ENCODE measurements at places on chromosomes 11 and 22. TPM values are rescaled to one million over a fixed set of nuclear protein-coding genes. Genes with fewer than 3 reads are reported as not detected.

DNA sequence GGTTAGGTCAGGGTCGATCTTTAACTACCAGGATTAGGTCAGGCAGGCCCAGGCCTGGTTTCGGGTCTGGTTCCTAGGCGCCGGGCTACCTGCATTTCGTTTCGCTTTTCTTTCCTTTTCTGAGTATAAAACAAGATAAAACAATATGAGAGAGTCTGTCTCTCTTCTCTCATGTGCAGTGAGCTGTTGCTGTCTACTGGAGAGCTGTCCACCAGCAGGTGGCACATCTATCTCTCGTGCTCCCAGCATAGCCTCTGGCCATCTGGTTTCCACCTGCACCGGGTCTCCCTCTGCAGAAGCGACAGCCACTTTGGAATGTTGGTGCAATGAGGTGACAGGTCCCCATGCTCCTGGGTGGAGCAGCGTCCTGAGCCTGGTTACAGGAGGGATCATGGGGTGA is 27.6 kb downstream of the RIBC2 start:
- peak; percentile 61 for DNase-seq
- no peaks in the 10 kb centered on the region for H3K4me1 ChIP-seq
- H3K27me3 ChIP-seq: no peaks in the 10 kb centered on the region

DNA sequence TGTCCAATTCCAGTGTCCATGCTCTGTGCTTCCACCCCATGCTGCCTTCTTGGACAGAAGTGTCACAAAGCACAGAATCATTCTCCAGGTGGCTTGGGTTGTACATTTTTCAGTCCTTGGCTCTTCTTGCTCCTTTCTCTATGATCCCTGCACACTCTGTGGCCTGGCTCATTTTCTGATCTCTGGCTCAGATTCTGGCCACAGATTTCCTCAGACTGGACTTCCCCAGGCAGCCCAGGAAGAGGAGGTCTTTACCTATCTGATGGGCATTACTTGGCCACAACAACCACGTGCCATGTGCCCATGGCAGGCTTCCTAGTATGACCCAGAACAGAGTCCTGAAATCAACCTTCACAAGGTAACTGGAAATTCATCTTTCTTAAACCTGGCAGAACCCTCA is 27.2 kb downstream of the SYTL2 start:
- no peak overlapping the region for H3K4me3 ChIP-seq
- no peaks in the 10 kb centered on the region for H3K36me3 ChIP-seq
- no peak overlapping the region for H3K27ac ChIP-seq
- H3K4me1 ChIP-seq: peaks cover 6% of the 10 kb centered on the region
- no peaks in the 10 kb centered on the region for H3K27me3 ChIP-seq

DNA sequence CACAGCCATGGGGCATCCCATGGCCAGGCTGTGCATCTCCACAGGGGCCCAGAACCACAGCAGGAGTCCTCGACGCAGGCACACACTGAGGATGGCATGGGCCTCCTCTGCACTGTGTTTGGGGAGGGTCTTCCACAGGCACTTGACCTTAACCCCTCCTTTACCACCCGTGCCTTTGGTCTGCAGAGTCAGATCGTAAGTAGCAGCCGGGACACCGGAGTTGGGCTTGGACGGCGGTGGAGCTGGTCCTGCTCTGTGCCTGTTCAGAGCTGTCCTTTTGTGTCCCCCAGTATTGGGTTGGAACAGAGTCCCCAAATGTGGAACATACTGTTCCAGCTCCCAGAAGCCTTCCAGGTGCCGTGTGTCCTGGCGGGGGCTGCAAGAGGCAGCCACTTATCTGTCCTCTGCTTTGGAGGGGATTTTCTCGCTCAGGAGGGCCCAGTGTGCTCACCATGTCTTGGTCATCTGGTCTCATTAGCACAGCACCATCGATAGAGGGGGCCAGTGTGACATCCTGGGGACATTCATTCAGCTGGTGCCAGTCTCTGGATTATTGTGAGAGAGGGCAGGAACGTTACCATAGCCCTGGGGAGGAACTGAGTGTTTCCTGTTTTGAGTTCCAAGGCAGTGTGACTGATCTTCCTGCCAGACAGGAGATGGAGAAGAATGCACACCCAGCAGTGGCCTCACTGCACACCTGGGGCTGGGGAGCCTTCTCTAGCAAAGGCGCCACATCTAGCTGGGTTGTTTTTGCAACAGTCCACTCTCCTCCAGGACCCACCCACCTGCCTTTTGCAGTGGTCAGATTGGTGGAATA is 12.4 kb downstream of the CRELD2 start:
- H3K4me3 ChIP-seq: no peak overlapping the region
- H3K27ac ChIP-seq: peak overlapping the region; percentile 26
- H3K36me3 ChIP-seq: no peaks in the 10 kb centered on the region
- H3K4me1 ChIP-seq: peaks cover 60% of the 10 kb centered on the region

DNA sequence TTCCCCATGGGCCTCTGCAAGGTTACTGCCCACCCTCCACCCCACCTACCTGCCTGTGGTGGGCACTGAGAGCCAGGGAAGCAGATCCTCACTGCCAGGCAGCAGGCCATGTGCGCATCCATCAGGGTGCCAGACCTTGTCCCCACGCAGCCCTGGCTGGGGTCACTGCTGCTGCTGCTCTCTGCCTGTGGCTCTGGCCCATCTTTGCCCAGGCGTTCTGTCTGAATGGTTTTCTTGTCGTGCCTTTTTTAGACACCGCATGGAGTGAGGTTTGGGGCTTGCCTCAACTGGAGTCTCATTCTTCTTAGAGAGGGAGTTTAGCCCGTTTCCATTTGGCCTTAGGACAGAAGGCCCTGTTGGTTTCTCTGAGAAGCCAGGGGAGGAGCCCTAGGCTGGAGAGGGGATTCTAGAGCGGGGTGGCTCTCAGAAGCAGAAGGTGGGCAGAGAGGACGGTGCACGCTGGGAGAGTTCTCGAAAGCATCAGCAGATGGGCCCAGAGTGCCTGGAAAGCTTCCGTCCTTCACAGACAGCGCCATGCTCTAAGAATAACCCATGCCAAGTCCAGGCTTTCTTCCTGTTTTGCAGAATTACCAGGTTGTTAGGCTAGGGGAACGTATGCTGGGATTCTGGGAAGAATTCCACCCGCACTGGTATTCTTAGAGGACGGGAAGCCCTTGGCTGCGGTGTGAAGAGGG is 8.1 kb downstream of the TANGO2 start:
- peaks cover 24% of the 10 kb centered on the region for H3K4me1 ChIP-seq
- H3K27me3 ChIP-seq: no peaks in the 10 kb centered on the region

- H3K4me1 ChIP-seq: peaks cover 14% of the 10 kb centered on the region
- no peak overlapping the region for H3K4me3 ChIP-seq
- no peak for DNase-seq
- no peaks in the 10 kb centered on the region for H3K27me3 ChIP-seq
- H3K36me3 ChIP-seq: no peaks in the 10 kb centered on the region
- no peak overlapping the region for H3K27ac ChIP-seq
Measured at GRCh38 chr11:18710545-18710944, 12.0 kb downstream of the TMEM86A start.

DNA sequence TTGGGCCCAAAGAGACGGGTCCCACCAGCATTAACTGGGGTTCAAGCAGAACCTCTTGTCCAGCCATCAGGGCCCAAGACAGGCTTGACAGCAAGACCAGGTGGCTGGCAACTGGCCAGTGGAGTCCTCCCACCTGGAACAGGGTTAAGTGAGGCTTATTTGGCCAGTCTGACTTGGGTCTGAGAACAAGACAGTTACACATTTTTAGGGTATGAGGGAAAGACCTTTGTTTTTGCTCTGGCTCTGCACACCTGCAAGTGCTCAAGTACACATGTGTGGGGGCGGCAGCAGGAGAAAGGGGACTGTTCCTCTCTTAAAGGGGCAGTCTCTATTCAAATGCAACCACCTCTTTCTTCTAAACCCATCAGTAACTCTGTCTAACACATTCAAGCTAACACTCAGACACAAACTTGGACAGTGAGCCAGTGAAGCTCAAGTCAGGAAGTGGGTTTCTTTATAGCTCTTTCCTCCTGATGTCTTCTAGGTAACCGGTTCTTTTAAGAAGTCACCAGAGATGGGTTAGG is 116.2 kb downstream of the ETS1 start:
- DNase-seq: no peak
- peaks cover 88% of the 10 kb centered on the region for H3K36me3 ChIP-seq
- peak overlapping the region; percentile 81 for H3K4me3 ChIP-seq
- H3K27me3 ChIP-seq: no peaks in the 10 kb centered on the region
- peak overlapping the region; percentile 97 for H3K27ac ChIP-seq

DNA sequence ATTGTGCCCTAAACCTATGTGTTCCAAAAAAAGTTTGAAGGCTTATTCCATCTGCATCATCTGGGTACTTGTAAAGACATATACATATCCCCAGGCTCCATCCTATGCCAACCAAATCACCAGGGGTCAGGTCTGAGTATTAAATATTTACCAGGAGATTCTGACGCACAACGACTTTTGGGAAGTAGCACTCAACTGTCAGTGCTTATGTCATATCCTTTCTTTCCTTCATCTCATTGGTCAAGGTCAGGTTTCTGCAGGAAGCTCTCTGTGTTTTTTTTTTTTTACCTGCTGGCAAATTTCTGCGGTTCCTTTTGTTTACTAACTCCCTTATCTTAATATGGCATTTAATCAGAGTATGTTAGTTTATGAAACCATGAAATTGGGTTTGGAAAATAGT is 22.5 kb upstream of the CYP2R1 start:
- H3K36me3 ChIP-seq: no peaks in the 10 kb centered on the region
- DNase-seq: no peak
- no peaks in the 10 kb centered on the region for H3K4me1 ChIP-seq

DNA sequence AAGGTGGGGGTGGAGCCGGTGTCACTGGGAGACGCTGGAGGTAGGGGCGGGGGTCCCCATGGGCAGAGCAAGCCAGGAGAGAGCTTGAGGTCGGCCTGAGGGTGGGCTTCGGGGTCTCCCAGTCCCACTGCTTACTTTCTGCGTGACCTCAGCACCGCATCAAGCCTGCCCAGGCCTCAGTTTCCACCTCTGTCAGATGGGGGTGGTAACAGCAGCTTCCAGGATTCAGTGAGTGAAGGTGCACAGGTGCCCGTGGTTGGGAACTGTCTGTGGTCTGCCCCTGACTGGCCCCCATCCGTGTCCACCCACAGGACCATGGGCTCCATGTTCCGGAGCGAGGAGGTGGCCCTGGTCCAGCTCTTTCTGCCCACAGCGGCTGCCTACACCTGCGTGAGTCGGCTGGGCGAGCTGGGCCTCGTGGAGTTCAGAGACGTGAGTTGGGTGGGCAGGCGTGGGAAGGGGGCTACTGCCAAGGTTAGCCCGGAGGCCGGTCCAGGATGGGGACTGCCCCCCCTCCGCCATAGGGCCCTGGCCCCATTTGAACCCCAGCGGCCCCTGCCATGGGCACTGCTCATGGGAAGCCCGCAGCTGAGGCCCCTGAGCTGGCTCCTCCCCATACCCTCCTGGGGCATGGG is 2.2 kb downstream of the TCIRG1 start:
- no peak for DNase-seq
- no peak overlapping the region for H3K4me3 ChIP-seq
- H3K27ac ChIP-seq: peak overlapping the region; percentile 80
- peaks cover 56% of the 10 kb centered on the region for H3K4me1 ChIP-seq
- peaks cover 19% of the 10 kb centered on the region for H3K36me3 ChIP-seq
- H3K27me3 ChIP-seq: no peaks in the 10 kb centered on the region

DNA sequence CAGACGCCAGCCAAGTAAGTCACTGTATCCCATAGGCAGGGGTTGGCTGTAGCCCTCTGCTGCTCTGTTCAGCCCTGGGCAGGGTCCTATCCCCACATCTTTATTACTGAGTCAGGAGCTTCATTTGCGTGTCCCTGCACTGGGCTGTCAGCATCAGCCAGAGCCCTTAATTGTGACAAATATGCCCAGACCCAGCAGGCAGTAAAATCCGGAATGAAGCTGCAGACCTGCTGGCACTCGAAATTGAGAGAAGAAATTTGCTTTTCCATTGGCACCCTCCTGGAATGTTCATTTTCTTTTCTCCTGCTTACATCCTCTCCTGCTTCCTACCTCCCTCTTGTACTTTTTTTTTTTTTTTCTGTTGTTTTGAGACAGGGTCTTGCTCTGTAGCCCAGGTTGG is 43.8 kb downstream of the CEP164 start:
- no peak overlapping the region for H3K27ac ChIP-seq
- peaks cover 59% of the 10 kb centered on the region for H3K36me3 ChIP-seq
- DNase-seq: no peak
- no peak overlapping the region for H3K4me3 ChIP-seq
- no peaks in the 10 kb centered on the region for H3K4me1 ChIP-seq
- no peaks in the 10 kb centered on the region for H3K27me3 ChIP-seq

GRCh38 chr11:115286614-115287013 is 217.6 kb downstream of the CADM1 start:
- H3K4me1 ChIP-seq: no peaks in the 10 kb centered on the region
- DNase-seq: no peak
- no peak overlapping the region for H3K4me3 ChIP-seq
- peaks cover 2% of the 10 kb centered on the region for H3K27me3 ChIP-seq
- H3K27ac ChIP-seq: no peak overlapping the region

GRCh38 chr11:74837191-74837590 is 88.5 kb downstream of the RNF169 start:
- H3K36me3 ChIP-seq: peaks cover 51% of the 10 kb centered on the region
- no peaks in the 10 kb centered on the region for H3K4me1 ChIP-seq
- H3K27ac ChIP-seq: no peak overlapping the region
- DNase-seq: no peak

DNA sequence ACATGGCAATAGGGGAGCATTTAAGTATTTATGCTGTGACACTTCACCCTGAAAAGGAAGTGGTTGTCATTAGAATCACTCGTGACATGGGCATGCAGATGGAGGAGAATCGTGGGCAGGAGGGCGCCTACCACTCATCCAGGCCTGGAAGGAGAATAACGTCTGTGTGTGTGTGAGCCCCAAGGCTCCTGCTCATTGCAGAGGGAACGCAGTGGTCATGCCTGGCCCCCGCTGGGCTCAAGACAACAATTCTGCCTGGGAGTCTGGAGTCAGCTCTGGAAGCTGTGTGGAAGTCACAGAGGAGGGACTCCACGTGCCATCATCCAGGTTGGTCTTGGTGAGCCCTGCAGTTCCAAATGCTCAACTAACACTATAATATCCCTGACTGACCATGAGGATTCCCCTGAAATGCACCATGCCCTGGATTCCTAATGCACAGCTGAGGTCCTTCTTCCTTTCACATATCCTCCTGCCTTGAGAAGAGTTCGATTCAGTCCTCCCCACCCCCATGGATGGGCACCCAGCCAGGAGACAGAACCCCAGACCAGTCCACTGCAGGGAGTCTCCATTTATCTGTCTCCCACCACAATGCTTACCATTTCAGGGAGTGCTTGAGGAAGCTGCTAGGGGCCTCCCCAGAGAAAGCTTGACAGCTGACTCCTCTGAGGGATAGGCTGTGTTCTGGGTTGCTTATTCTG is 446.9 kb upstream of the B3GAT1 start:
- no peaks in the 10 kb centered on the region for H3K4me1 ChIP-seq
- H3K4me3 ChIP-seq: no peak overlapping the region
- no peaks in the 10 kb centered on the region for H3K36me3 ChIP-seq
- H3K27me3 ChIP-seq: no peaks in the 10 kb centered on the region
- DNase-seq: no peak

DNA sequence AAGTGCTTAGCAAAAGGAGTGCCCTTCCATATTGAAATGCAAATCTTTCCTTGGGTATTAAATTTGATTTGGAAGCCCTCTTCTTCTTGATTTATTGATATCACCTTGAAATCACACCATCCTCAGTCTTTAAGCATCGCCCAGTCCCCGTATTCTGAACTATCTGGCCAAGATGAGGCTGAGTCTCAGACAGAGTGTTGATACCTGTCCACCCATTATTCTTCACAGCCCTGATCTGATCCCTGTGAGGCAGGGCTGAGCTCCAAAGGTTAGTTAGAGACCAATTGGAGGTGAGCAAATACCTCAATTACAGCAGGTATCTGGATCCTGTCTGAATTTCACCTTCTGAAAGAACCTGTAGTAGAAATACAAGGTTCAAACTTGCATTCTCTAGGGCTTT is 326.3 kb downstream of the FAT3 start:
- no peaks in the 10 kb centered on the region for H3K4me1 ChIP-seq
- DNase-seq: no peak
- no peak overlapping the region for H3K4me3 ChIP-seq
- no peaks in the 10 kb centered on the region for H3K27me3 ChIP-seq
- H3K36me3 ChIP-seq: no peaks in the 10 kb centered on the region
- H3K27ac ChIP-seq: no peak overlapping the region

The UPK3A gene
- not detected for total RNA-seq

The GALNT18 gene
- total RNA-seq: not detected

Data from CD4-positive, CD25-positive, alpha-beta regulatory T cell (primary cell).